ENCODE measurements at places on chromosomes 4 and X.

GRCh38 chr4:174663216-174663615, 140.9 kb upstream of the HPGD start:
- no peak for DNase-seq

DNA sequence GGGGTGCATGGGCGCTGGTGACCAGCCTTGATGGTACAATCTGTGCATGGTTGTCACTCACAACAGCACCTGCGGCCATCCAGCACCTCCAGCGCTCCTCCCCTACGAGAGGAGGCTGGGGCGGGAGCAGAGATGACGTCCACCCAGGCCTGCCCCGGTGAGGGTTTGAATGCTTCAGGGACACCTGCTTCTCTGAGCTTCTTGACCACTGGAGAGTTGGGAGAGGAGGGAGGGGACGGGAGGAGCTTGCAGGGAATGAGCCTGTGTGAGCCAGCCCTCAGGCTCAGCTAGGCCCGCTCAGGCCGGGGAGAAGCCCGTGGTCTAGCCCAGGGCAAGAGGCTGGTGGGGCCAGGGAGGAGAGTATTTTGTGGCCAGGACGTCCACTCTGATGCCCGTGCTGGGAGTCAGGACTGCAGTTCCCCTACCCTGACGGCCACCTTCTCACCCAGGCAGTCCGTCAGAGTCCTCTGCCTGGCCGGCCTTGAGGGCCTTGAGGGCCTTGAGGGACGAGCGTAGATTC, 59.2 kb downstream of the CPZ start:
- DNase-seq, result no peak

DNA sequence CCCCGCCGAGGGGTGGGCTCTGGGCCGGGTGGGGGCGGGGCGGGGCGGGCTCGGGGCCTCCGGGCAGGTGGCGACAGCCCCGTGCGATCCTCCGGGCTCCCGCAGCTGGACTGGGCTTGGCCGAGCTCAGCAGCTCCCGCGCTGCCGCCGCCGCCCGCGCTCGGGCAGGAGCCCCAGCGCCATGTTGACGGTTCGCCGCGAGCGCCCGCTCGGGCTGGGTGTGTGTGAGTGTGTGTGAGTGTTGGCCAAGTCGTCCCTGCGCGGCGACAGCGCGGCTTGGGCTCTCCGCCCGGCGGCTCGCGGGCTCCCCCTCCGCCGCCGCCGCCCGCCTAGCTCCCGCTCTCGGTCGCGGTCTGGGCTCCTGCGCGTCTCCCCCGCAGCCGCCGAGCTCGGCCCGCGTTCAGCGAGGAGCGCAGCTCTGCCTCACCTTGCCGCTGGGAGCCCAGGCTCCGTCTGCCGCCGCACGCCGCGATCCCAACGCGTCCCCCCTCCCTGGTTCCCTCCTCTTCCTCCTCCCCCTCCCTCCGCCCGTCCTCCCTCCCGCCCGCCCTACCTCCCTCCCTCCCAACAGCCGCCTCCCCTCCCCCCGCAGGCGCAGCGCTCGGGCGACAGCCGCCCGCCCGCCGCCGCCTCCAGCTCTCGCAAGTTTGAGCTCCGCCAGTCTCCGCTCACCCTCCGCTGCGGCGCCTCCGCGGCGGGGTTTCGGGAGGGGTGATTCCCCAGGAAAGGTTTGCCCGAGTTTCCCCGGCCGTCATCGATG, at the start of gene BCOR:
BCOR (minus strand) TSS at position 455 of the 760 bp plus-strand sequence. CDS start 20,029 bp downstream, outside the sequence.
- DNase-seq, result peak; percentile 64

GRCh38 chrX:150094996-150095395, 156.7 kb upstream of the EOLA2 start:
- DNase-seq, result no peak

DNA sequence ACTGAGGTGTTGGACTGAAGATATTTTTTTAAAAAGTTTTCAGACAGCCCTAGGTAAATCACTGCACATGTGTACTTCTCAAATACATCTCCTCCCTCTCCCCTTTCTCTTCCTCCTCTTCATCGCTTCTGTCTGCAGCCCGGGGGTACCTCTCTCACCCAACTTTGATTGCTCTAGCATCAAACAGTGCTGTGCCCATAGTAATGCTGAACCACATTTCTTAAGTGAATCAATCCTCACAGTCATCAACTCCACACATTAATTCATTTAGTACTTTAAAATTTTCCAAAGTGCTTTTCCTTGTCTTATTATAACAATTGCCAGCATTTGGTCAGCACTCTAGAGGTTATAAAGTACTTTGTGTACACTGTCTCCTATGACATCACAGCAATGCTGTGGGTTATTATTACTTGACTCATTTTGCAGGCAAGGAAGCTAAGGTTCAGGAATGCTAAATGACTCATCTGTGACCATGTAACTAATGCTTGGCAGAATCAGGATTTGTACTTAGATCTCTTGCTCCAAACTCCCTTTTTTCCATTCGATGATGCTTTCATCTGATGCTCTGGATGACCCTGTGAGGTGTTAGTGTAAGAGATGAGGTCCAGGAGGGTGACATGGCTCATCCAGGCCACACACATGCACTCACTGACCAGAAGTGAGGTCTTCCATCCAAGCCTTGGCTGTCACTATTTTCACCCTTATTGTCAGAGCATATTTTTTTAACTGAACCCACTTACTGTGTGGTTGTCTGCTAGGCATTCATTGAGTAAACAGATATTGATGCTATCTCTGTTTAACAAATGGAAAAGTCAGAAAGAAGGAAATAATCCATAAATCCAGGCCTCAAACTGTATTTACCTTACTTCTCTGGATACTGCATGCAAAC, 58.8 kb downstream of the RHOH start:
- DNase-seq, result no peak

DNA sequence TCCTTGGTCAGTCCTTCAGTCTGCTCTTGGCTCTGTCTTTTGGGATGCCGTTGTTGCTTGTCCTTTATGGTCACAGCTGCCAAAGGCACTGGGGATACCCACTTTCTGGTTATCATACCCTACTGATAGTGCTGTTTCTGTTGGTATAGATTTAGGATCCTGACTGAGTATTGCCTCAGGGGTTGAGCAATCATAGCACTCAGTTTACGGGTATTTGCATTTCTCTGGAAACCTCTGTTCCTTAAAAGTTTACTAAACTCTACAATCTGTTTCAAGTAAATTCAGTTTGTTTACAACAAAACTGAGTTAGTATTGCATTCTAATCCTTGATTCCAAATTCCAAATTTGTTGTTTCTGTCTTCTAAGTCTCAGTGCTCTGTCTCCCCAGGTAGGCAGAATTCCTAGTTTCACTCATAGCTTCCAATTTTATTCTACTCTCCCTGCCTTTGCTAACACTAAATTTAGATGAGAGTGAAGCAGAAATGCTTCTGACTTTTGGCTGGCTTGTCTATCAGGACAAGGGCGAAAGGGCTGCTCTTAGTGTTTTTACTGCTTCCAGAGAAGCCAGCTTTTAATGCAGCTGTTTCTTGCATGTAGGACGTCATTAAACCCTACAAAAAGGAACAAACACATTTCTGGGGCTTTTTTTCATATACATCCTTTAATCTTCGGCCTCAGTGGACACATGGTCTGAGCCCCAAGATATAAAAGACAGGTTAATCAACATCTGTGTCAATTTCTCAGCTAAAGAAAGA, 17.2 kb upstream of the TET2 start:
- DNase-seq, result no peak

DNA sequence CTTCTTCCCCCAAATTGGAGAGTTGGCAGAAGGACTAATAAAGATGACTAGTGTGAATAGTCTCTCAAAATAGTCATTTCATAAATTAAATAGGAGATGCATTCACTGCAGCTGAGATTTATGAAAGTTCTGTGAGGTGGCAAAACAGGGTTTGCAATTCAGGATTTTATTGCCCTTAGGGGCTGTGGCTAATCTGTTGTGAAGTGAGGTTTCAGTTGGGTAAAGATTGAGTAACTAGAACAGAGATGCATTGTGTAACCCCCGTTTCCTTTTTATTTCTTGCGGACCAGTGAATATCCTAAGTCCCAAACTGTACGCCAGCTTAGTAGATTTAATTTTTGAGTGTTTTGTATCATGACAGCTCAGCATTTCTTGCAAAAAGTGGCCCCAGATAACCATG, 16.2 kb upstream of the SCRG1 start:
- no peak for DNase-seq

DNA sequence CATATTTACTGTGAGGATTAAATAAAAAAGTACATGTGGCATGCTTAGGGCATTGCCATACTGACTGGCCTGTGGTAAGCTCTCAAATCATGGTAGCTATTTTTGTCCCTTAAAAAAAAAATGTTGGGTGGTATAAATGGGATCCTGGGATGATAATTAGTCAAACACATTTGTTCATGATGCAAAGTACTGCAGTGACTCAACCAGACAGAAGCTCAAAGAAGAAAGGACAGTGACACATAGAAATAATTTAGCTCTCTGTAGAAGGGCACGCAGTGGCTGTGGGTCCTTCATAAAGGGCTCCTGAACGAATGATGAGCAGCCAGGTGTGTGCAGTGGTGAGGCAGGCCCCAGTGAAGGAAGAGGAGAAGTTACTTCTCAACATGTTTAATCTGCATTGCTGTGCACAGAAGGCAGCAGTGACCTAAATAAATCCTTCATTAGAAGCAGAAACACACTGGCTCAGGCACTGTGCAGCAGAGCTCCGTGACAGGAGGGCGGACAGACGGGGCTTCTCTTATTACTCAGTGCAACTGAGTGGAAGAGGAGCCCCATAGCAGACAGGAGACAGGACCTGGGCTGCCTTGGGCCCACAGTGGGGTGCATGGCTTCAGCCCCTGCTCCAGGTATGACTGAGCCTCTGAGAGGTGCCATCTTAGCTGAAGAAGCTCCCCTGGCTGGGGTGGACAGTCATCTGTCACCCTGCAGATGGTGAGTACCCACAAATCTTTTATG, 20.3 kb downstream of the HS3ST1 start:
- no peak for DNase-seq

GRCh38 chr4:150305995-150306394, 227.8 kb downstream of the DCLK2 start:
- no peak for DNase-seq

- no peak for DNase-seq
These were observed 43.7 kb downstream of the SMAD1 start for GRCh38 chr4:145525291-145525740.

DNA sequence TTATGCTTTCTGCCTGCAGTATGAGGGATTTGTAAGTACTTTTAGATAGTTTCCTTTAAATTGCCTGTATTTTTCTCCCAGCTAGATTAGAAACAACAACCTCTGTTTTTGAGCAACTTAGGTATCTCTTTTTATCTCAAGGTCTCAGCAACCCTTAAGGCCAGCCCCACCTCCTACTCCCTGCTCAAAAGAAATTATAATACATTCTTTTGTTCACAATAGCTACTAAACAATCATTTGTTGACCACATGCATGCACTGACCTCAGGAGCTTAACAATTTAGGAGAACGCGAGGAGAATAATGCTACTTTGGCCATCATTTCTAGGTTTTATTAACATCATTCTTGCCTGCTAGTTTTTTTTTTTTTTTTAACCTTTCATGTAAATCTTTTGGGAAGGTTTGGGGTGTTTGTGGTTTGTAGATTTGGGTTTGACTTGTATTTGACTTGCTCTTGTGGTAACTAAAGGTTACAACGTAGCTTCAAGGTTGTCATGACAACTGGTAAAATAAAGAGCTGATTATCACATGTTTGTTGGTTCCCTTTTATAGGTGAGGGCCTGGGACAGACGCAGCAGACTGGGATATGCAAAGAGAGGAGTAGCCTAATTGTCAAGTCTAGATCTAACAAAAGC, 145.4 kb upstream of the PLAC1 start:
- no peak for DNase-seq

DNA sequence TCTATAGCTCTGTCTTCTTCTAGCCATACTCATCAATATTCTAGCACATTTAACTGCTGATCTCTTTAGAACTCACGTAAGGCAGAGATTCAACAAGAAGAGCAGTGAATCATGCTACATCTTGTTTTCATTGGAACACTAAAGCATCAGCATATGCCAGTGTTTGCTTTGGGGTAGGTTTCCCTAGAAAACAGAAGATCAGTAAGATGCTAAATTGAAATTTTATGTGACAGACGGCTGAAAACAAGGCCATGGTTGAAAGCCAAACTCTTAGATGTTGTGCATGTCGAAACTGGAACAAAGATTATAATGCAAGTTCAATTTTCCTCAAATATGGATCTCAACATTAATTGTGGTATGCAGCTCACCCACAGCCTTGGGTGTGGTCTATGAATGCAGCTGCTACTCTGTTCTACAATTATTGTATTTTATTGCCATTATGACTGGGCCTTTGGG, 107.6 kb downstream of the PDLIM5 start:
- DNase-seq, result no peak

GRCh38 chrX:57906790-57907189, 3.5 kb downstream of the ZXDA start:
- DNase-seq, result no peak

- no peak for DNase-seq
These were observed 1.8 kb downstream of the MAOB start for GRCh38 chrX:43880425-43880824.

- DNase-seq, result no peak
These were observed 1.6 kb downstream of the EGF start for GRCh38 chr4:109914322-109914721.
